ENCODE measurements at places on chromosomes 11 and 22. TPM values are rescaled to one million over a fixed set of nuclear protein-coding genes. Genes with fewer than 3 reads are reported as not detected.

The PTDSS2 gene
- total RNA-seq: 47.1 TPM

The GUCY1A2 gene
- total RNA-seq: 0.10 TPM

The SAA4 gene
- not detected for total RNA-seq

The KCNQ1OT1 gene
- 0.05 TPM for total RNA-seq

The SYTL2 gene
- 17.3 TPM for total RNA-seq

The KCTD21 gene
- total RNA-seq: 7.1 TPM

The CD3E gene
- not detected for total RNA-seq

The ASRGL1 gene
- total RNA-seq: 14.9 TPM

The SNX15 gene
- total RNA-seq: 25.0 TPM

The MMP27 gene
- not detected for total RNA-seq

The GSTT2B gene
- 0.54 TPM for total RNA-seq

The APOC3 gene
- total RNA-seq: not detected

The CALCA gene
- total RNA-seq: not detected

The OR51I1 gene
- not detected for total RNA-seq

The CCDC116 gene
- not detected for total RNA-seq

The ABCG4 gene
- 0.36 TPM for total RNA-seq

All from A549 treated with DMSO at 1 μM for 4 hours (cell line).